ENCODE measurements at places on chromosomes 16 and 17.
A peak's percentile ranks its signal among the peaks of the same experiment; 100 is the strongest.

DNA sequence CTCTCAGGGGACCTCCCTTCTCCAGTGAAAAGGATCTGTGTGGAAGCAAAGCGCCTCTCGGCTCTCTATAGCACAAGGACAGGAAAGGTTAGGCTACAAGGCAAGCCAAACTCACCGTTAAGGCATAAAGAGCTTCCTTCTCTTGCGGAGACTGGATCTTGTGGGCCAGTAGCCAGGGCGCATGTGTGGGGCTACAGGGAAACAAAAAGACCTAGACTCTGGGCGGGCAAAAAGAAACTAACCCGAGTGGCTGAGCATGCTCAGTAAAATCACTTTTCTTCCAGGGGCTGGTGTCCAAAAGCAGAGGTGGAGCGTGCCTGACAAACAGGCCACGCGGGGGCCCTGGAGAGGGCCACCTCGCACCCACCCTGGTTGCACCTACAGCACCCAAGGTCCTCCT, 16.1 kb downstream of the GGA2 start:
- DNase-seq: no peak
- no peak overlapping the region for H3K27ac ChIP-seq
- no peak overlapping the region for H3K4me3 ChIP-seq
- peaks cover 15% of the 10 kb centered on the region for H3K36me3 ChIP-seq

DNA sequence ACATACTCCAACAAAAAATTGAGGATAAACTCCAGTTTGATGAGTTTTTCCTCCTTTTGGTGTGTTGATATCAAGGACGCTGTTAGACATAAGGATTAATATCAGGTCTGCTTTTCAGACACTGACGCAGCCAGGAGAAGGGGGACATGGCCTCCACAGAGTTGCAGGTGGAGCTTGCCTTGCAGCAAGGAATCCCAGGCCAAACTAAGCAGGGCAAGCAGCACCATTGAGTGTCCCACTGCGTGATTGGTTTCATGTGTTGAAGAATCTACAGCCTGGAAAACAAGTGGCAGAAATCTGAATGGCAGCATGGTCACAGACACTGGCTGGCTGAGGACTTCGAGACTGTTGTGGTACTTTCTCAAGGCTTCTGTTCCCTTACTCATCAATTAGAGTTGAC, 777.6 kb downstream of the KCNJ18 start:
- no peak for DNase-seq
- H3K4me1 ChIP-seq: no peaks in the 10 kb centered on the region
- H3K27ac ChIP-seq: no peak overlapping the region
- H3K36me3 ChIP-seq: no peaks in the 10 kb centered on the region
- H3K4me3 ChIP-seq: no peak overlapping the region

DNA sequence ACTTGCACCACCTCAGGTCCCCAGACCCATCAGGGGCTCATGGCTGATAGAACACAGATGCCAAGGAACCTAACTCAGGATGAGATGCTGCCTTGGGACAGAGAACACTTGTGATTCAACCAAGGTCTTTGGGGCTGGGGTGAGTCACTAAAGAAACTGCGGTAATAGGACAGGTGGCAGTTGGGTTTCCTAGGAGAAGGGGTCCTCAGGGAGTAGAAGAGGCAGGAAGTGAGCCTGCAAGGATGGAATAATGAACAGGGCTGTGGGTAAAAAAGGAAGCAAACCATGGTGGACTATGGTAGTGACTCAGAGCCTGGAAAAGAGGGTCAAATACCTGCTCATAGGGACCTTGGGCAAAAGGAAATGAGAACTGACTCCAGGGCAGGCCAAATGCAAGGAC, 6.5 kb upstream of the PNPO start:
- H3K36me3 ChIP-seq: peaks cover 13% of the 10 kb centered on the region
- H3K27ac ChIP-seq: no peak overlapping the region
- no peak for DNase-seq
- H3K4me3 ChIP-seq: no peak overlapping the region
- H3K4me1 ChIP-seq: no peaks in the 10 kb centered on the region
- H3K27me3 ChIP-seq: no peaks in the 10 kb centered on the region

- no peak for DNase-seq
- H3K27me3 ChIP-seq: no peaks in the 10 kb centered on the region
- peaks cover 13% of the 10 kb centered on the region for H3K36me3 ChIP-seq
- no peak overlapping the region for H3K27ac ChIP-seq
- peaks cover 1% of the 10 kb centered on the region for H3K4me1 ChIP-seq
Measured at GRCh38 chr16:7216719-7217118, 115.9 kb upstream of the RBFOX1 start.

GRCh38 chr17:4566785-4567184, 6.4 kb upstream of the GGT6 start:
- no peak overlapping the region for H3K27ac ChIP-seq
- no peak for DNase-seq
- no peaks in the 10 kb centered on the region for H3K36me3 ChIP-seq
- no peaks in the 10 kb centered on the region for H3K27me3 ChIP-seq
- no peak overlapping the region for H3K4me3 ChIP-seq
- peaks cover 29% of the 10 kb centered on the region for H3K4me1 ChIP-seq

DNA sequence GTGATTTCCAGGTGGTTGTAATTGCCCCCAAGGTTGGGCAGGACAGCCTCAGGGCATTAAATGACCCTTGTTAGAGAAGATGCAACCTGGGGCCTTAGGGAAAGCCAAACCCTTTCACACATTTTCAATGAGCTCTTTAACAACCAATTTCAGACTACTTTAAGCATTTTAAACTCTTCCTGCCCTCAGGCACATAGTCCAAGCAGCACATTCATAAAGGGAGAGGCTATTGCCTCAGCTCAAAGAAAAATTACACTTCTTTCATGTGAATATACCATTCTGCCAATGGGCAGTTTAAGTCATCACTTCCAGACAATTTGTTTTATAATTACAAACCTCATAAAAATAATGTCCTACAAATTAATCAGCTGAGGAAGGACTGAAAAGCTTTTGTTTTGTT, 544.5 kb downstream of the NPIPA7 start:
- H3K27me3 ChIP-seq: peaks cover 9% of the 10 kb centered on the region
- H3K27ac ChIP-seq: no peak overlapping the region
- no peak for DNase-seq
- H3K4me1 ChIP-seq: no peaks in the 10 kb centered on the region

- peak overlapping the region; percentile 97 for H3K27ac ChIP-seq
- no peaks in the 10 kb centered on the region for H3K27me3 ChIP-seq
- H3K36me3 ChIP-seq: no peaks in the 10 kb centered on the region
- peak overlapping the region; percentile 76 for H3K4me3 ChIP-seq
Measured at GRCh38 chr17:14199601-14200000, 37.1 kb downstream of the CDRT15 start.

DNA sequence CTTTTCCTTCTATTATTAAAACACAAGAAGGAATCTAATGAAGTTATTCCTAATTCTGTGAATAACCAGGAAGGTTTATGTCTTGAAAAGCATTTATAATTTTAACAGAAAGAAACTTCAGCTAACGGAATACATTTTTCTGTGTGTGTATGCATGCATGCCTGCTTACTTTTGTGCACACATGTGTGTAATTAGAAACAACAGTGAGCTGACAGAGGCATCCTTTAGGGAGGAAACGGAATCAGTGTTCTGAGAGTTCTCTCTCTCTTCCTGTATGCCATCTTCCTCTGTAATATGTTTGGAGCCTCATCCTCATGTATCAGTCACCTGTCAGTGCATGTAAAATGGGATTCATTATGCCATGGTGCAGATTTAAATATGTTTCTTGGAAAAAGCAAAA, 107.0 kb downstream of the MAP2K4 start:
- DNase-seq: no peak
- peaks cover 4% of the 10 kb centered on the region for H3K4me1 ChIP-seq
- H3K27me3 ChIP-seq: no peaks in the 10 kb centered on the region
- peaks cover 45% of the 10 kb centered on the region for H3K36me3 ChIP-seq
- no peak overlapping the region for H3K4me3 ChIP-seq

DNA sequence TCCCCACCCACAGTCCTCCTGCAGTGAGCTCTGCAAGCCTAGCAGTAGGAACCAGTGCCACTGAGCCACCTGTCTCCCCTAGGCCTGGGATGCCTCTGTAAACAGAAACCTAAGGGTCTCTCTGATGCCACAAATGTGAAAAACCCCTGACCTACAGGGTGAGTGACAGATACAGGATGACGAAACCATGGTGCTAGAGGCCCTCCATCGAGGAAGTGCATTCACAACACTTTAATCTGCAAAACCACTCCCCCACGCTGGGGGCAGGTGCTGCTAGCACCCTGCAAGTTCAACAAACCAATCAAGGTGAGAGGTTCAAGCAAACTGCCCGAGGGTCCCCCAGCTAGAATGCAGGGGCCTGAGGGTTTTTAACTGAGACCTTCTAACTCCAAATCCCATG, 59.5 kb downstream of the CDYL2 start:
- H3K27ac ChIP-seq: no peak overlapping the region
- DNase-seq: no peak
- peaks cover 8% of the 10 kb centered on the region for H3K4me1 ChIP-seq
- H3K27me3 ChIP-seq: no peaks in the 10 kb centered on the region
- peaks cover 7% of the 10 kb centered on the region for H3K36me3 ChIP-seq

GRCh38 chr16:54821731-54822130, 108.9 kb upstream of the IRX5 start:
- no peak overlapping the region for H3K4me3 ChIP-seq
- no peak for DNase-seq
- peaks cover 6% of the 10 kb centered on the region for H3K27me3 ChIP-seq
- H3K36me3 ChIP-seq: no peaks in the 10 kb centered on the region
- H3K4me1 ChIP-seq: no peaks in the 10 kb centered on the region
- no peak overlapping the region for H3K27ac ChIP-seq

- no peaks in the 10 kb centered on the region for H3K4me1 ChIP-seq
- no peak overlapping the region for H3K4me3 ChIP-seq
- no peak for DNase-seq
- peaks cover 3% of the 10 kb centered on the region for H3K27me3 ChIP-seq
Measured at GRCh38 chr17:65147955-65148354, 10.8 kb downstream of the RGS9 start.

GRCh38 chr17:40791787-40792436, 7.8 kb downstream of the KRT28 start:
- no peak for DNase-seq
- H3K27me3 ChIP-seq: peaks cover 20% of the 10 kb centered on the region
- peaks cover 1% of the 10 kb centered on the region for H3K4me1 ChIP-seq
- no peak overlapping the region for H3K4me3 ChIP-seq
- no peaks in the 10 kb centered on the region for H3K36me3 ChIP-seq

GRCh38 chr16:75114179-75114945, 2.2 kb downstream of the LDHD start:
- H3K27ac ChIP-seq: no peak overlapping the region
- H3K4me3 ChIP-seq: no peak overlapping the region
- H3K36me3 ChIP-seq: no peaks in the 10 kb centered on the region
- peaks cover 2% of the 10 kb centered on the region for H3K27me3 ChIP-seq

Data from naive thymus-derived CD8-positive, alpha-beta T cell (primary cell).